CD4-positive, alpha-beta T cell (primary cell): ENCODE measurements at places on chromosomes 2 and 18. TPM values are rescaled to one million over a fixed set of nuclear protein-coding genes. Genes with fewer than 3 reads are reported as not detected.

GRCh38 chr2:2621855-2622254 lies 290.8 kb upstream of the MYT1L start:
- H3K27me3 ChIP-seq: peaks cover 2% of the 10 kb centered on the region
- H3K36me3 ChIP-seq: no peaks in the 10 kb centered on the region
- no peak overlapping the region for H3K4me3 ChIP-seq
- no peaks in the 10 kb centered on the region for H3K4me1 ChIP-seq

GRCh38 chr18:45399643-45400042 lies 215.6 kb upstream of the SLC14A2 start:
- H3K4me1 ChIP-seq: no peaks in the 10 kb centered on the region
- DNase-seq: no peak
- no peaks in the 10 kb centered on the region for H3K36me3 ChIP-seq
- no peak overlapping the region for H3K27ac ChIP-seq

DNA sequence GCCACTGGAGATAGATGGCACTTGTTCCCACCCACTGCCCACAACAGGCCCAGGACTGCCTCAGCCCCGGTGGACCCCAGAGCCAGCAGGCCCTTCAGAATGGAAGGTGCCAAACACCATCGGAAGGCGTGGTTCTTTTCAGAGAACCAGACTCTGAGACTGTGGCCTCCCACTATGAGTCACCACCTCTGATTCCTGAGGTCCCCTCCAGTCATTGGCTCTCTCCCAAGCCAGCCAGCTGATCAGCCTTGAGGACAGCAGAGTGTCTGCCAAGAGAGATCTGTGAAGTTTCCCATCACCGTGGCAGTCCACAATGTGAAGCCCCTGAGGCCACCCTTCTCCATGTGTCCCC lies 10.4 kb upstream of the MAP3K2 start:
- no peak overlapping the region for H3K27ac ChIP-seq
- H3K27me3 ChIP-seq: no peaks in the 10 kb centered on the region
- H3K4me1 ChIP-seq: peaks cover 2% of the 10 kb centered on the region
- no peak overlapping the region for H3K4me3 ChIP-seq
- DNase-seq: peak; percentile 35

GRCh38 chr2:78476619-78477229 lies 548.8 kb upstream of the REG3G start:
- H3K27ac ChIP-seq: no peak overlapping the region
- no peak for DNase-seq
- H3K36me3 ChIP-seq: no peaks in the 10 kb centered on the region
- no peaks in the 10 kb centered on the region for H3K4me1 ChIP-seq
- no peaks in the 10 kb centered on the region for H3K27me3 ChIP-seq

- DNase-seq: no peak
- no peak overlapping the region for H3K4me3 ChIP-seq
- peaks cover 5% of the 10 kb centered on the region for H3K36me3 ChIP-seq
- no peaks in the 10 kb centered on the region for H3K27me3 ChIP-seq
- H3K4me1 ChIP-seq: peaks cover 86% of the 10 kb centered on the region
- H3K27ac ChIP-seq: no peak overlapping the region
These were observed 62.4 kb downstream of the DGKD start for GRCh38 chr2:233416706-233417105.

DNA sequence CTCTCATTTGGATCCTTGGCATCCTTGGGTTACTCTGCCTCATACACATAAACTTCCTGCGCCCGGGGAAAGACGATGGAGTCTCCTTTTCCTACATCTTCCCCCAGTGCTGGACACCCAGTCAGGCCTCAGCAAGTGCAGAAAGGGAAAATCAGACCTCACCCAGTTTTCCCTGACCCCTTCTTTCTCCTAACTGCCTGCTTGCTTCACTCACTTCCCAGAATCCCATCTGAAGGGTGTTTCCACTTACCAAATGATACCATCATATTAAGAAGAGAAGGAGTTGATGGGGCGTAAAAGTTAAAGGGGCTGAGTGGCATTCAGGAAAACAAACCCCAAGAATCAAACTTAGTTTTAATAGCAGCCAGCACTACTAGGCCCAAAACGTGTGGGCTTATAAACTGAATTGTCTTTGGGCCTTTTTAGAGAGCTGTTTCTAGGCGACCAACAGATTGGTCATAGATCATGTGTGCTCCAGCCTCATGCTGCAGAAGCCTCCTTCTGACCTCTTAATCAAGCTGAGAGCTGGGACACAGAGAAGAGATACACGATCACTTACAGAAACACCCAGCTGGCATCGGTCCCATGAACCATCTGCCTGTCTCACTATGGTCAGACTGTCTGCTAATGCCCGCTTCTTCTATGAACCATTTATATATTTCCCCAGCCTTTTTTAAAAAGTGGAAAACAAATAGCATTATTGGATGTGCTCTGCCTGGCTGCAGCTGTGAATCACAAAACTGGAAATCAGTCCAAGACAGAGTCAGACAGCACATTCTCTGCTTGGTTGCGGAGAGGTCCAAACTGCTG lies 165.7 kb upstream of the SLC14A2 start:
- no peak overlapping the region for H3K4me3 ChIP-seq
- H3K27ac ChIP-seq: no peak overlapping the region
- no peaks in the 10 kb centered on the region for H3K4me1 ChIP-seq
- H3K27me3 ChIP-seq: no peaks in the 10 kb centered on the region
- DNase-seq: no peak

DNA sequence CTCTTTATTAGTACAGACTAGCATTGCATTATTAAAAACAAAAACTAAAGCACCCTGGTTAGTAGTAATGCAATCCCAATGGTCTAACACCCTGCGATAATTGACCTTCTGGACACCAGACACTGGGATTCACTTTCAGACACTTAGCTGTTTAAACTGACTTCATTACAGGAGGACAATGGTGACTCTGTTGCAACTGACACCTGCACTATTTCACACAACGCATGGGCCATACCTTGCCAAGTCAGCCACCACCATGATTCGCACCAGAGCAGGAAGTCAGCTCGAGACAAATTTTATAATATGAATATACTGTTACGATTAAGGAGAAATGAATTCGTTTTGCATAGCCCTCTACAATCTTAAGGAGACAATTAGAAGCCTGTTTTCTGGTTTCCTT lies 150.7 kb downstream of the MEIS1 start:
- no peaks in the 10 kb centered on the region for H3K4me1 ChIP-seq
- H3K36me3 ChIP-seq: no peaks in the 10 kb centered on the region
- peaks cover 36% of the 10 kb centered on the region for H3K27me3 ChIP-seq
- no peak for DNase-seq
- no peak overlapping the region for H3K4me3 ChIP-seq

LAMA1 gene
- total RNA-seq: not detected

GRCh38 chr2:121689356-121689755 lies 40.1 kb upstream of the CLASP1 start:
- peak; percentile 5 for DNase-seq
- H3K36me3 ChIP-seq: no peaks in the 10 kb centered on the region
- no peak overlapping the region for H3K4me3 ChIP-seq
- no peak overlapping the region for H3K27ac ChIP-seq

RGPD3 gene
- total RNA-seq: 0.11 TPM

ADAM23 gene
- total RNA-seq: 7.7 TPM

IL36RN gene
- total RNA-seq: not detected

GRCh38 chr18:61991201-61991600 lies 98.4 kb upstream of the RNF152 start:
- H3K36me3 ChIP-seq: no peaks in the 10 kb centered on the region
- no peak overlapping the region for H3K4me3 ChIP-seq
- DNase-seq: no peak
- H3K27me3 ChIP-seq: no peaks in the 10 kb centered on the region

DNA sequence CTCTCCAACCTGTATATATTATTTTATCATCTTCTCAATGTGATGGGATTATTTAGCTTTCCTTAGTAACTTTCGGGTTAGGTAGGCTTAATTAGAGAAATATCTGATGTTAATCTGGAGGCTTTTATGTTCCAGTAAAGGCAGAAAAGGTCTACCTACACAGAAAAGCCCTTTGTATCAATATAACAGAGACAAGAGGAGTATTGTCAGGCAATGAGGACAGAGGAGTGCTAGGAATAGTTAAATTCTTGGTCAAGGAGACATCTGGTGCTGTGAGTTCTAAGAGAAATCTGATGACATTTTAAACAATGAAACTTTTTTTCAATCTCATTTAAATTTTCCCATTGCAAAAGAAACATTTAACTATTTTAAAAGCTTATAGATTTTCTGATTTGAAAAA lies 36.1 kb downstream of the DPP4 start:
- H3K4me3 ChIP-seq: no peak overlapping the region
- no peak overlapping the region for H3K27ac ChIP-seq
- H3K36me3 ChIP-seq: peaks cover 60% of the 10 kb centered on the region
- H3K27me3 ChIP-seq: no peaks in the 10 kb centered on the region

MSGN1 gene
- not detected for total RNA-seq

GRCh38 chr2:625415-626333 lies 51.5 kb downstream of the TMEM18 start:
- H3K4me3 ChIP-seq: no peak overlapping the region
- H3K36me3 ChIP-seq: no peaks in the 10 kb centered on the region
- no peak overlapping the region for H3K27ac ChIP-seq
- DNase-seq: no peak
- no peaks in the 10 kb centered on the region for H3K27me3 ChIP-seq

- no peak overlapping the region for H3K27ac ChIP-seq
- no peaks in the 10 kb centered on the region for H3K36me3 ChIP-seq
- H3K4me1 ChIP-seq: no peaks in the 10 kb centered on the region
- H3K27me3 ChIP-seq: no peaks in the 10 kb centered on the region
- no peak overlapping the region for H3K4me3 ChIP-seq
These were observed 35.9 kb upstream of the SCN9A start for GRCh38 chr2:166411473-166412230.

GRCh38 chr18:24491927-24492834 lies 31.7 kb downstream of the HRH4 start:
- no peaks in the 10 kb centered on the region for H3K27me3 ChIP-seq
- H3K4me1 ChIP-seq: peaks cover 11% of the 10 kb centered on the region
- DNase-seq: no peak
- H3K4me3 ChIP-seq: no peak overlapping the region
- H3K27ac ChIP-seq: no peak overlapping the region
- no peaks in the 10 kb centered on the region for H3K36me3 ChIP-seq

NAT8 gene
- not detected for total RNA-seq

KLHL30 gene
- not detected for total RNA-seq

ABCG8 gene
- not detected for total RNA-seq

GRCh38 chr2:33205693-33206434 lies 259.1 kb downstream of the LTBP1 start:
- H3K4me1 ChIP-seq: no peaks in the 10 kb centered on the region
- no peak for DNase-seq
- H3K27ac ChIP-seq: no peak overlapping the region
- no peak overlapping the region for H3K4me3 ChIP-seq

GRCh38 chr2:161771148-161771547 lies 146.9 kb downstream of the SLC4A10 start:
- H3K27me3 ChIP-seq: no peaks in the 10 kb centered on the region
- no peaks in the 10 kb centered on the region for H3K36me3 ChIP-seq
- H3K27ac ChIP-seq: no peak overlapping the region
- no peak for DNase-seq
- H3K4me1 ChIP-seq: no peaks in the 10 kb centered on the region

GRCh38 chr18:42446195-42446594 lies 491.2 kb downstream of the PIK3C3 start:
- H3K4me3 ChIP-seq: no peak overlapping the region
- H3K27me3 ChIP-seq: no peaks in the 10 kb centered on the region
- no peaks in the 10 kb centered on the region for H3K4me1 ChIP-seq
- H3K27ac ChIP-seq: no peak overlapping the region
- no peaks in the 10 kb centered on the region for H3K36me3 ChIP-seq

- peaks cover 27% of the 10 kb centered on the region for H3K4me1 ChIP-seq
- no peak for DNase-seq
- no peak overlapping the region for H3K27ac ChIP-seq
- H3K4me3 ChIP-seq: no peak overlapping the region
These were observed 47.9 kb downstream of the SLC14A1 start for GRCh38 chr18:45771587-45772480.

- H3K4me1 ChIP-seq: no peaks in the 10 kb centered on the region
- H3K27me3 ChIP-seq: no peaks in the 10 kb centered on the region
- H3K36me3 ChIP-seq: no peaks in the 10 kb centered on the region
- no peak overlapping the region for H3K4me3 ChIP-seq
These were observed 57.1 kb downstream of the PKP4 start for GRCh38 chr2:158513841-158514240.

DNA sequence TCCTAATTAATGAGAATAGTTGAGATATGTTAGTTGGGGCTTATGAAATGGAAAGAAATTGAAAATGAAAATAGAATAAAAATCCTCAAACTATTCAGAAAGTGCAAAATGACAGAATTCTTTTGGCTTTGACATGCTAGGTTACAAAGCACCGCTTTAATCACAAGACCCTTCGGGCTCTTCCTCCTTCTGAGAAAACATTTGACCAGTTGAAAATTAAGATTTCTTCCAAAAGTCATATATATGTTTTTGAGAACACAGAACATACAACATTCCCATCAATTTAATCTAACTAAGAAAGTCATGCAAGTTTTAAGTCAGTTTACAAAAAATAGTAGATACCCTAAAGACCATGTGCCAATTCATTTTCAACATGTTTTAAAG lies 2.2 kb upstream of the SLC40A1 start:
- H3K27ac ChIP-seq: no peak overlapping the region
- no peak overlapping the region for H3K4me3 ChIP-seq
- DNase-seq: no peak
- H3K36me3 ChIP-seq: no peaks in the 10 kb centered on the region
- no peaks in the 10 kb centered on the region for H3K27me3 ChIP-seq
- peaks cover 17% of the 10 kb centered on the region for H3K4me1 ChIP-seq

- H3K36me3 ChIP-seq: no peaks in the 10 kb centered on the region
- no peak overlapping the region for H3K27ac ChIP-seq
- H3K4me3 ChIP-seq: no peak overlapping the region
- no peaks in the 10 kb centered on the region for H3K27me3 ChIP-seq
- no peak for DNase-seq
- no peaks in the 10 kb centered on the region for H3K4me1 ChIP-seq
These were observed 489.5 kb downstream of the TNS1 start for GRCh38 chr2:217513258-217513657.

GRCh38 chr18:22974001-22974400 lies 40.9 kb downstream of the RBBP8 start:
- H3K4me1 ChIP-seq: no peaks in the 10 kb centered on the region
- no peak overlapping the region for H3K4me3 ChIP-seq
- H3K27ac ChIP-seq: no peak overlapping the region
- H3K36me3 ChIP-seq: no peaks in the 10 kb centered on the region
- DNase-seq: no peak
- H3K27me3 ChIP-seq: no peaks in the 10 kb centered on the region

DNA sequence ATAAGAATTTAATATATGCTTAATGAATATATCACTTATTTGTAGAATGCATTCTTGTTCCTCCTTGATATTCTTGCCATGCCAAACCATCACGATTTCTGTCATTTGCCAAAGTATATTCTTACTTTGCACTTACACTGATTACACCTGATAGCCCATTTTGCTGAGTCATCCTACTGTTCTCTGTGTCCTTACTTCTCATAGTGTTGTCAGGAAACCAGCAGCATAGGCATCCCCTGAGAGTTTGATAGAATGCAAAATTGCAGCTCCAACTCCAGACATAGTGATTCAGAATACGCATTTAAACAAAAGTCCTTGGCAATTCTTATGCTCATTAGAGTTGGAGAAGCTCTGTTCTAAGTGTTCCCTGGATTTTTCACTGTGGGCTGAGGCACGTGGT lies 687.1 kb downstream of the DPP10 start:
- H3K27ac ChIP-seq: no peak overlapping the region
- no peak overlapping the region for H3K4me3 ChIP-seq
- no peaks in the 10 kb centered on the region for H3K36me3 ChIP-seq
- no peak for DNase-seq
- no peaks in the 10 kb centered on the region for H3K4me1 ChIP-seq

SNTG2 gene
- total RNA-seq: 1.5 TPM

UNC80 gene
- total RNA-seq: not detected

SCG2 gene
- total RNA-seq: not detected

- H3K27ac ChIP-seq: no peak overlapping the region
- H3K36me3 ChIP-seq: no peaks in the 10 kb centered on the region
- H3K27me3 ChIP-seq: no peaks in the 10 kb centered on the region
- DNase-seq: no peak
- H3K4me3 ChIP-seq: no peak overlapping the region
These were observed 154.9 kb downstream of the CSRNP3 start for GRCh38 chr2:165624470-165624800.
